ENCODE measurements at places on chromosomes 7 and 10. TPM values are rescaled to one million over a fixed set of nuclear protein-coding genes. Genes with fewer than 3 reads are reported as not detected.

The ACSM6 gene
- total RNA-seq, result not detected

The GRID2IP gene
- total RNA-seq, result 3.2 TPM

The ZCWPW1 gene
- total RNA-seq, result 2.4 TPM

The CFAP69 gene
- total RNA-seq, result 2.4 TPM

The OR13A1 gene
- total RNA-seq, result under 0.01 TPM

The GPR37 gene
- under 0.01 TPM for total RNA-seq

The RAB19 gene
- 3.2 TPM for total RNA-seq

The LRMDA gene
- total RNA-seq, result 32.6 TPM

The JAKMIP3 gene
- total RNA-seq, result under 0.01 TPM

The ATAD1 gene
- 11.6 TPM for total RNA-seq

The ADCYAP1R1 gene
- not detected for total RNA-seq

The OGDHL gene
- total RNA-seq, result 0.27 TPM

The C7orf33 gene
- not detected for total RNA-seq

The ABCC2 gene
- 0.27 TPM for total RNA-seq

The HPSE2 gene
- not detected for total RNA-seq

The OR6V1 gene
- not detected for total RNA-seq

The TAS2R4 gene
- 0.81 TPM for total RNA-seq

The GPR26 gene
- total RNA-seq, result under 0.01 TPM

The CPA4 gene
- not detected for total RNA-seq

The MSRB2 gene
- total RNA-seq, result 6.7 TPM

The RBP3 gene
- total RNA-seq, result not detected

The SPAM1 gene
- total RNA-seq, result not detected

The AKR1D1 gene
- total RNA-seq, result not detected

The CFTR gene
- total RNA-seq, result not detected

The PWWP2B gene
- 36.6 TPM for total RNA-seq

The GPR15LG gene
- not detected for total RNA-seq

The VAX1 gene
- under 0.01 TPM for total RNA-seq

The ACBD7 gene
- total RNA-seq, result 0.81 TPM

The STEAP1B gene
- under 0.01 TPM for total RNA-seq

The CDK14 gene
- total RNA-seq, result 7.5 TPM

The TRIL gene
- total RNA-seq, result under 0.01 TPM

The CPA1 gene
- total RNA-seq, result not detected

The DYNC1I1 gene
- total RNA-seq, result 0.54 TPM

The CHAT gene
- not detected for total RNA-seq

The LIPN gene
- not detected for total RNA-seq

The CALHM2 gene
- 25.6 TPM for total RNA-seq

The NUTM2B gene
- 1.6 TPM for total RNA-seq

The PKD2L1 gene
- not detected for total RNA-seq

The VWC2 gene
- total RNA-seq, result under 0.01 TPM
